ENCODE measurements at places on chromosomes 6 and 20.

- no peak for DNase-seq
Measured at GRCh38 chr20:48142516-48142773, 357.2 kb upstream of the SULF2 start.

DNA sequence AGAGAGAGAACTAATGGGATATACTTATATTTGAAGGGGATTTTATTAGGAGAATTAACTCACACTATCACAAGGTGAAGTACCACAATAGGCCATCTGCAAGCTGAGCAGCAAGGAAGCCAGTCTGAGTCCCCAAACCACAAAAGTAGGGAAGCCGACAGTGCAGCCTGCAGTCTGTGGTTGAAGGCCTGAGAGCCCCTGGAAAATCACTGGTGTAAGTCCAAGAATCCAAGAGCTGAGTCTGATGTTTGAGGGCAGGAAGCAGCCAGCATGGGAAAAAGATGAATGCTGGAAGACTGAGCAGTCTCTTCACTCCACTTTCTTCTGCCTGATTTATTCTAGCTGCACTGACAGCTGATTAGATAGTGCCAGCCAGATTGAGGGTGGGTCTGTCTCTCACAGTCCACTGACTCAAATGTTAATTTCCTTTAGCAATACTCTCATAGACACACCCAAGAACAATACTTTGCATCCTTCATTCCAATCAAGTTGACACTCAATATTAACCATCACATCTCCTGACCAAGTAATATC, 823.9 kb downstream of the PHF3 start:
- no peak for DNase-seq

DNA sequence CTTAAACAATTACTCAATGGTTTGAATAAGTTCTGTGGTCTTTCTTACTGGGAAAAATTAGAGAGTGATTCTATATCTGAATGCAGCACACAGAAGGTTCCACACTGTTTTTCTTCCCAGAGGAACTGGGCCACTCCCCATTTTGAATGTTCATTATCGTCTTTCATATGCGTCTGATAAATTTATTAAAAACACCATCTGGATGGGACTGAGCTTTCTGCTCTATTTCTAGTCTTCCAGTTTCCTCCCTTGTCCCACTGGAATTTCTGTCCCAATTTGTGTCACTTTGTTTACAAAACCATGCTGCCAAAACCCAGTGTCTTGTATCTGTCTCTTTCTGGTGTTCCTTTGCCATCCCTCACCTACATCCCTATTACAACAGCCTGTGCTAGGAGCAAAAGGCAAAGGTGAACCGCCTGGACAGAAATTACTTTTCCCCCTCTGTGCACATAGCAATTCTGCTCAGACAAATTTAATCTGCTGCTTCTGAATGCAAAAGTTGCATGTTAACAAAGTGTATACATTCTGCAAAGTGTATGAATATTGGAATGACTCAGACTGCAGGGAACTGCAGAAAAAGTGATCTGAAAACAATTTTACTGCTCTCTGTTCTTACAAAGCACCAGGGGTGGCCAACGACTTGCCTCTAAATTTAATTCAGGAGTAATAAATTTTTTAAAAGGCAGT, 333.6 kb downstream of the BTBD9 start:
- DNase-seq, result no peak

GRCh38 chr6:81747327-81747726, 5.2 kb downstream of the TENT5A start:
- DNase-seq, result no peak

- DNase-seq, result no peak
Measured at GRCh38 chr6:168507297-168507696, 66.3 kb downstream of the SMOC2 start.

DNA sequence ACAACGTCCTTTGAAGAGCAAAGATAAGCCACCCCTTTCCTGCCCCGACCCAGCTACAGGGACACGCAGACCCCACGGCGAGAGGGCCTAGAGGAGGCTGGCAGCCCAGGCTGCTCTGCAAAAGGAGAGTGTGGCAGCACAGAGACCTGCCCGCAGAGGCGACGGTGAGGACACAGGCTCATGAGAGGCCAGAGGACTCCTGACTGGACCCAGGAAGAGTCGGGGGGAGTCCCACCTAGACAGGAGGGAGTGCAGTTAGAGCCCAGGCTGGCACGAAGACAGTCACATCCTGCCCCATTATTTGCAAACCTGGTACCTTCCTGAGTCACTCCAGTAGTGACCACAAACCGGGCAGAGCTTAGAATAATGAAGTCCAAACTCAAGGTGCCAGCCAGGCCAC, 227.7 kb upstream of the CDH4 start:
- DNase-seq, result no peak

DNA sequence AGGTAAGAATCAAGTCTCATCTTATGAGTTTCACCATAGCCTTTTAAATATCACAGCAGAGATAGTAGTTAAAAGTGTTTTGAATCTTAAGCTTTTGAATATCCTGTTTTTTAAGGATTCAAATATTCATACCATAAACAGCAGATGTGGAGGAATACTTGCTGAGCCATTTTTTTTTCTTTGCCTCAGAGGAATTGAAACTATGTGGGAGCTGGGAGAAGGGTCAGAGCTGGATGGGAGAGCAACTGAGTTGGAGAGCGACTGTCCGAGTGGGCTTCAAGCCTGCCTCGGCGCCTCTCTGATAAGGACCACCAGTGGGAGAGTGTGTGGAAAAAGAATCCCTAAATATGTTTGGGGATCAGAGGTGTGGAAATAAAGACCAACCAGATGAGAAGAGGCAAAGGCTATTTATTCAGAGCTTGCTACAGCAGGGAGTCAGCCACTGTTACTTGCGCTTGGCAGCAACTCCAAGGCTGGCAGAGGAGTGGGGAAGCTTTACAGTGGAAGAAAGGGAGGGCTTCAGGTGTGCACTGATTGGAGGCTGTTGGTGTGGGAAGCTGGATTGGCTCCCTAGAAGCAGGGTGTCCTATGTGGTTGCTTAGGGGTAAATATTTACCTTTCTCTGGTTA, 34.3 kb upstream of the MCUR1 start:
- DNase-seq, result no peak
